GM23248 (cell line): ENCODE measurements at places on chromosomes 6 and 20.

- DNase-seq: no peak
These were observed 37.6 kb downstream of the OR2B6 start for GRCh38 chr6:27994616-27995015.

DNA sequence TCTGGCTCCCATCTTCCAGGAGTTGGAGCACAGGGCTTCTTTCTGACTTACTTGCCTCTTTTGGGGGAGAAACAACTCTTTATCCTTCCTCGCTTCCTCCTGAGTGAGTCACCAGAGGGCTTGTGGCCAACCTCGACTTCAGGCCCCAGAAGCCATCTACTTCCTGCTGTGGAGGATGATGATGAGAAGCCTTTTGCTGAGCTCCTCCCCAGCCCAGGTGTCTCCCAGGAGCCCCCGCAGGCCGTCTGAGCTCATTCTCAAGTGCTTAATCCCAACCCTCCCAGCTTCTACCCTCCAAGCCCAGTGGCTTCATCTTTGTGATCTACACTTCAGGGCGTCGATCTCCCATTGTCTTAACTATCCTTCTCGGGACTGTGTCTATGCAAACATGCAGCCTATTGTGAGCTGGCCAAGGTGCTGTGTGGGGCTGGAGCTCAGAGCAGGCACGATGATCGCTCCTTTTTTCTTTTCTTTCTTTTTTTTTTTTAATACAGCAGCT is 27.9 kb downstream of the SDCBP2 start:
- DNase-seq: peak; percentile 68

DNA sequence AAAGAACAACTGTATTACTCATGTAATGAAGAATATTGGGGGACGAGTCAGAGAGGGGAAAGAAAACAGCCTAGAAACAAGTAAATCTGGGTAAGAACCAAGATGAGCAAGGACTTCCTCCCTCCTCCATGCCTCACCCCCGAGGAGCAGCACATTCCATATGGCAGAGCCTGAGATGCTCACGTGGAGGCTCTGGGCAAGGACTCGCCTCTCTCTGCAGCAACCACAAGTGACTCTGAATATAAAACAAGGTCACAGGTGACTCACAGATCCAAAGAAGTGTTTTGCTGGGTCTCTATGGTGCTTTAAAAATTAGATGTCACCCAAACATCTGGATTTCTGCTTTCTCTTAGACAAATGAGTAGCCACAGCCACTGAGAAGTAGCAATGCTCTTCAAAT is 453.0 kb upstream of the SULF2 start:
- DNase-seq: peak; percentile 80

DNA sequence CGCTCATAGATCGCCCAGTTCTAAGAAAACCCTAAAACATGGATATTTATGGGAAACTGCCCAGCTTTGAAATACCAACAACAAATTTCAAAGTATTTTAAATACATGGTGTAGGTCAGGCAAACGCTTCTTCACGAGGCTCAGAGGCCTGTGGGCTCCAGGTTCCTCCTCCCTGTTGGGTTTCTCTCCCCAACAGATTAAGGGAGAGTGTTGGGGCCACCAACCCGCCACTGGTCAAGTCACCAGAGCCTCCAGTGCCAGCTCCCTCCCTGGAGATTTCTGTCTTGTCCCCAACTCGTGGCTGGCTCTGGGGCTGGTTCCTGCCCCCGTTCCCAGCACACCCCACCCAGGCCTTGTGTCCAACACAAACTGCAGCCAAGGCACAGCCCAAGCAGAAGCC is 87.9 kb downstream of the PTPN1 start:
- no peak for DNase-seq

DNA sequence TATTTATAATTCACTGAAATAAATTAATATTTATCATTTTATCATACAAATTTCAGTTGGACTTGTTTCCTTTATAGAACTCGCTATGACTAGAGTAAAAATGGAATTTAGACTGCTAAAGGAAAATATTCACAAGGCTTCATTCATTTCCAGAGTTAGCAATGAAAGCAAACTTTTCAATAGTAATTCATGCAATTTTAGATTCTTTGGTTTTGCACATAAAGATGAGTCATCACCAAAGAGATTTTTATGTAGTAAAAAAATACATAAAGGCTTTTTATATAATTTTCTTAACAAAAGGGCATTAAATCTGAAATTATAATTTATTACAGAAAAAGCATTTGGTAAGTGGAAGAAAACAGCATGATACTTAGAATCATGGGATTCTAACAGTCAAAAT is 37.2 kb upstream of the STXBP5 start:
- DNase-seq: peak; percentile 46

- no peak for DNase-seq
These were observed 428.8 kb upstream of the JARID2 start for GRCh38 chr6:14817074-14817473.

- DNase-seq: no peak
These were observed 7.9 kb downstream of the SDC4 start for GRCh38 chr20:45340236-45340847.

- DNase-seq: peak; percentile 81
These were observed 1.4 kb upstream of the MUC21 start for GRCh38 chr6:30981942-30982772.

- DNase-seq: peak; percentile 75
These were observed 19.5 kb upstream of the FAM8A1 start for GRCh38 chr6:17580518-17581048.

- DNase-seq: peak; percentile 60
These were observed 1.1 kb downstream of the PPP1R18 start for GRCh38 chr6:30685157-30686008.

GRCh38 chr6:148128014-148128730 is 214.5 kb upstream of the SASH1 start:
- DNase-seq: peak; percentile 23

DNA sequence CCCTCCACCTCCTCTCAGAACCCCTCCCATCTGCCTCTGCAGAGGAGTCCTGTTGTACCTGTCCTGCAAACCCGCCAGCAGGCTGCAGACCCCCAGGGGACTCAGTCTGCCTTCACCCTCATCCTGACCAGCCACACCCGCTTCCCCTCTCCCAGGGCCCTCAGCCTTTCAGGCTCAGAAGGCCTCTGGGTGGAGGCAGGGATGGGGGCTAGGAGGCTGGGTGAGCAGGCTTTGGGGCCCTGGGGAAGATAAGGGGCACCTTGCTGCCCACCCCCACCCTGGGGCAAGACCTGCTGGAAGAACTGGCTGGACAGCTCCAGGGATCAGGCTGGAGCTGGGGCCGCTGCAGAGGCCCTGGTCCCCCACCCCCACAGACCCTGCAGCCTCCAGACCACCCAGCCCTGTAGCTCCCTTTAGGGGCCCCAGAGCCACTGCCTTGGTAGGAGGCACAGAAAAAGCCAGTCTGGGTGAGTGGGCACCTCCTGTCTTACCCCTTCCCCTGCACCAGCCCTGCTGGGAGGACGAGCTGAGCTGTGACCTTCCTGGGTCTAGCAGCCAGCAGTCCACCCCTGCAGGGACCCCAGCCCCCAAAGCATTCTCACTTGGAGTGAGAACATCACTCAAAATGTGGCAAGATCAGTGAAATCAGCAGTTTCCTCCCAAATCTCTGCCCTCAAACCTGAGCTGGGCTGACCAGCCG is 5.2 kb downstream of the TEAD3 start:
- DNase-seq: no peak

DNA sequence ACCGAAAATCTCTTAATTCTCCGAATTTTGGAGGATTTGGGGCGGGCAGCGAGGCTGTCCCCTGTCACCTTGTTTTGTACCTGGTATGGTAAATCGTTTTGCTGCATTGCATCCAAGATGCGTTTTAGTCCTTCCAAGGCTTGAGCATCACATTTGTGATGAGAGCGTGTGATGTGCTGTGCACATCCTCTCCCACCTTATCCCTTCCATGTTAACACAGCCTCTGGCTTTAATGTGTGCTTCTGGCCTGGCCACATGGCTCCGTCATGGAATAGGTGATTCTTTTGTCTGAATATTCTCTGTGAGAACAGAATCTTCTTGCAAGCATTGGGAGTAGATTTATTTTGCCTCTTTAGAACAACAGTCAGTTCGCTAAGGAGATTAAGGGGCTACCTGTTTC is 763 bp downstream of the TMEM14A start:
- no peak for DNase-seq

- DNase-seq: no peak
These were observed 9.4 kb upstream of the BIRC7 start for GRCh38 chr20:63226042-63226943.

DNA sequence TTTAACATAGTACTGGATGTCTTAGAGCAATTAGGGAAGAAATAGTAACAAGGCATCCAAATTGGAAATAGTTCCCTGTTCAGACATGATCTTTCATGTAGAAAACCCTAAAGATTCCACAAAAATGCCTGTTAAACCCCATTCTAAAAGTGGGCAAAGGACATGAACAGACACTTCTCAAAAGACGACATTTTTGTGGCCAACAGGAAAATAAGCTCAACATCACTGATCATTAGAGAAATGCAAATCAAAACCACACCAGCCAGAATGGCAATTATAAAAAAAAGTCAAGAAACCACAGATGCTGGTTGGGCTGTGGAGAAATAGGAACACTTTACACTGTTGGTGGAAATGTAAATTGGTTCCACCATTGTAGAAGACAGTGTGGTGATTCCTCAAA is 109.9 kb upstream of the MOCS1 start:
- DNase-seq: no peak

- peak; percentile 60 for DNase-seq
These were observed 337.6 kb downstream of the CDC5L start for GRCh38 chr6:44725070-44725469.

DNA sequence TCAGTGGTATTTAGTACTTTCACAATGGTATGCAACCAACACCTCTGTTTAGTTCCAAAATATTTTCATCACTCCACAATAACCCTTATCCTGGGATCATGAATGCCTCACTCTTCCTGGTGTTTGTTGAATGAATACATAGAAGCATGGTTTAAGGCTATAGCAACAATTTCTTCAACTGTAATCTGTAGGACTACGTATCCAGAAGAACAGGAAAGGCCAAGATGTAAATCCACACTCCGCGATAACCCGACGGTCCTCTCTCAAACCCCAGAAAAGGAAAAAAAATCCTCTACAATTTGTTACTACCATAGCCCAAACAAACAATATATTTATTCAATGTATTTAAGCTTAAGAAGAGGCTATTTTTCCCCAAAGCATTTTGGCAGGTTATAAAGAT is 141.4 kb upstream of the SALL4 start:
- no peak for DNase-seq

DNA sequence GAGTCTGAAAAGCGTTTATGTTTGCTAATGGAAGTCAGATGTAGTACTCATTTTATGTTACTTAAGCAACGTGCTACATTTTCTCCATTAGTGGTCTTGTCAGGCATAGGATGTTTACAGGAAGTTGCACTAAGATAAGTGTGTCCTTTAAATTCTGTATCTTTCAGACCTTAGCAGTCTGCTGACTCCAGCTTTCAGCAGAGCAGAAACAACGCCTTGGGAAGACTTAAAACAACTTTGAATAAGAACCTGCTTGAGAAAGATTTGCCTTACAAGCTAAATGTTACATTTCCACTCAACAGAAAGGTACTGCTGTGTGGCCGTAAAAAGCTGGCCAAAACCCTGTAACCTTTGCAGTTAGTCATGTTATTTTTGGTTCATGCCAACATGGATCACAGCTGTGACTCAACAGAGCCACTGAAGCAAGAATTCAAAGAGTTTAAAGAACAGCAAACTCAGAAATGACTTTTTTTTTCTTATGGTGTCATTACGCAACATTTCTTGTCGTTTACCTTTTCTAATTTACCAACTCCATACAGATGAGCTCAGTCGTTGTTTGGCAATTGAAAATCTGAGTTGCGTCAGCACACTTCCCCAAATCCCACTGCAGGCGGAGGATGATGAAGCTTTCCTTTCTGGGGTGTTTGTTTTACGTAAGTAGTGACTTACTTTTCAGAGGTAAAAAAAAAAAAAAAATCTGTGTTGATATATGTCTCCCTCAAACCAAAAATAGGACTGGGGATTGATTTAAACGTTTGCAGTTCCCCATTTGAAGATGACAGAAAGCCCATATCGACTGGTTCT is 27.9 kb upstream of the BMP6 start:
- peak; percentile 95 for DNase-seq

DNA sequence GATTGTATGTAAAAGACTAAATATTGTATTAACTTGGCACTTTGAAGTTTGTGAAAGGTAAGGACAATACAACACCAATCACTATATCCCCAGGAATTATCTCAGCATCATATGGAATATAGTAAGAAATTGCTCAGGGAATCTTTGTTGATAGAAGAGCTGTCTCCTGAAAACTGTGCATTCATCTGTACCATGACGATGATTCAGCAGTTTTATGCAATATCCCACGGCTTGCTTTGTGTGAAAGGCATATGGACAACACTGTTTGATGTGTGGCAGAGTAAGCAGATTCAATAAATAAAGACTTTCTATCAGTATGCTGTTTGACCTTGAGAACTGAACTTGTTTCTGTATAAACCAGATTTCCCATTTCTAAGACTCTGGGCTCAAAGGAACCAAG is 147.5 kb upstream of the PLN start:
- no peak for DNase-seq

DNA sequence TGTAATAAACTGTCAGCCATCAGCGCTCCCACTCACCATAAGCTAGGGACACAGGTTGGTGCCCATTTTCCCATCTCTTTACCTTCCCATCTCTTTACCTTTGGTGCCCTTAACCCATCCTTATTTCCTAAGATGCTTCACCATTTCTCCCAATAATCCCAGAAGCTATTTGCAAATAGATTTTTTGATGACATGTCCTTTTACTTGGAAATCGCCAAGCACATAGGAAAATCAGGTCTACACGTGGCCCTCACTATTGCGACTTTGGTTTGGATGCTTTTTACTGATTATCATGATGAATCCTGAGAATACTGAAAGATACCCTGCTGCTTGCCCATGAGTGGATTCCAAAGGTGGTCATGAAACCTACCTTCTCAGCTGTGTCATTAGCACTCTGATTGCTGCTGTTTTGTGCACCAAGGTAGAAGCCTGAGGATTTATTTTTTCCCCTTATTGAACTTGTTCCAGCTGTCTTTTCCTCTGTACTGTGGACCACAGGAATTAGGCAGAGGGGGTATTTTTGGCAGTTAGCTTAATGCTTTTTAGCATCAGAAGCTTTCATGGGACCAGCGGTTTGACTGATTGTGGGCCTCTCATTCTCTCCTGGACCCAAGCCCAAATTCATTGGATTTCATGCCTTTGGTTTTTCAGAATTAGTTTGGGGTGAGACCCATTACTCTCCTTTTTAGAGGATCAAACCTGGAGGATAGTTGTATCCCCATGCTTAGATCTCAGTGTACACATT is 229.6 kb upstream of the RIN2 start:
- no peak for DNase-seq

- DNase-seq: no peak
These were observed 11.9 kb upstream of the SNX9 start for GRCh38 chr6:157811137-157811475.

DNA sequence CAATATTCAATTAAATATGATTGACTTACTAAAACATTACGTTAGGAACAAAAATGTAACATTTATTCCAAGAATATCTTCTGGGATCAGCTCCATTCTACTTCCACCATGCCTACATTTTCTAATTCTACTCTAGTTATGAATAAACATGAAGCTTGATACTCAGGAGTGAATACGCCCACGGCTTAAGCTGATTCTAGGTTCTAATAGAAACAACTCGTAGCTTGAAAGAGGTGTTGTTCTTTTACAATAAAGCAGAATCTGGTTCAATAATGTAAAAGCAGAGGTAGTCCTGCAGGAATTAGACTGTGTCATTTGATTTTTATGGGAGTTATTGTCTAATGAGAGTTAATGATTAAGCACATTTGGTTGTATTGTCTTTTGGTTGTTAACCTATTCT is 107.3 kb upstream of the OLIG3 start:
- no peak for DNase-seq
